Fibroblast of skin of back (primary cell): ENCODE measurements at places on chromosomes 6 and 20.

DNA sequence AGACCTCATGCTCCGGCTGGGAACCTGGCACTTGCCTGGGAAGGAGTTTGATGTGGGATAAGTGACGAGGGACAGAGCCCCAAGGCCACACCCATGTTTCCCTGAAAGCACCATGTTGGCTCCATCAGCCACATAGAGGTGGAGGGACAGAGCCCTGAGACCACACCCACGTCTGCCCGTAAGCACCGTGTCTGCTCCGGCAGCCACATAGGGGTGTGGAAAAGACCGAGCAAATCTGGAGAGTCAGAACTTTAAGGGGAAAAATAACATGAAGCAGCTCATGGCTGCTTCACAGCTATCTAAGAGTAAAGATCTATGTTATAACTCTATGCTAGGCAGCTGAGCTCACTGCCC, 15.3 kb downstream of the SLCO4A1 start:
- no peak for DNase-seq

GRCh38 chr20:39214828-39215227, 252.7 kb downstream of the DHX35 start:
- no peak for DNase-seq

- peak; percentile 89 for DNase-seq
Measured at GRCh38 chr6:73803562-73804241, 107.7 kb downstream of the CD109 start.

DNA sequence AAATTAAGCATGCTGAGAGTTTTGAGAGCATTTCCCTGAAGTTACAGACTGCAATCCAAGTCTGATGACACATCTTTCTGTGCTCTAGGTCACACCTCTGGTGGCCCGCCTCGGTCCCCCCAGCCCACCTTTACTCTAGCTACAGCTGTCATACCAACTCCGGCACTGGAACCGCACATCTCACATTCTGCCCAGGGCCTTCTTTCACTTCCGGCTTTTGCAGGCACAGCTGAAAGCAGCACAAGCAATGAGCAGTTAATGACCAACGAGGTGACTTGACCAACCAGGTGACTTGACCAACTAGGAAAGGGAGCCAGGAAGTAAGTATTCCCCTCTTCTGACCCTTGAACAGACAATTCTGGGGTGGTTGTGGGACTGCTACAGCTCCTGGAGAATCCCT, 88.6 kb upstream of the MOCS1 start:
- no peak for DNase-seq

- no peak for DNase-seq
Measured at GRCh38 chr20:37490663-37491350, 30.2 kb upstream of the NNAT start.

GRCh38 chr6:24951811-24952299, 16.1 kb upstream of the RIPOR2 start:
- DNase-seq: no peak

- DNase-seq: no peak
Measured at GRCh38 chr6:31782126-31782855, 5.2 kb upstream of the VWA7 start.

- no peak for DNase-seq
Measured at GRCh38 chr6:21741221-21742109, 147.9 kb downstream of the SOX4 start.

- DNase-seq: no peak
Measured at GRCh38 chr6:20252311-20252710, 40.0 kb upstream of the MBOAT1 start.

GRCh38 chr6:113564371-113565171, 292.6 kb upstream of the MARCKS start:
- peak; percentile 95 for DNase-seq

GRCh38 chr6:52115891-52116604, 28.6 kb upstream of the PKHD1 start:
- DNase-seq: no peak

GRCh38 chr20:19815553-19815991, 57.5 kb downstream of the RIN2 start:
- peak; percentile 99 for DNase-seq
